ENCODE measurements at places on chromosomes 3 and 15.
A peak's percentile ranks its signal among the peaks of the same experiment; 100 is the strongest.

- no peak for DNase-seq
Measured at GRCh38 chr3:169591983-169592644, 71.4 kb downstream of the MECOM start.

- DNase-seq: no peak
Measured at GRCh38 chr3:117052395-117052794, 342.8 kb downstream of the TUSC7 start.

DNA sequence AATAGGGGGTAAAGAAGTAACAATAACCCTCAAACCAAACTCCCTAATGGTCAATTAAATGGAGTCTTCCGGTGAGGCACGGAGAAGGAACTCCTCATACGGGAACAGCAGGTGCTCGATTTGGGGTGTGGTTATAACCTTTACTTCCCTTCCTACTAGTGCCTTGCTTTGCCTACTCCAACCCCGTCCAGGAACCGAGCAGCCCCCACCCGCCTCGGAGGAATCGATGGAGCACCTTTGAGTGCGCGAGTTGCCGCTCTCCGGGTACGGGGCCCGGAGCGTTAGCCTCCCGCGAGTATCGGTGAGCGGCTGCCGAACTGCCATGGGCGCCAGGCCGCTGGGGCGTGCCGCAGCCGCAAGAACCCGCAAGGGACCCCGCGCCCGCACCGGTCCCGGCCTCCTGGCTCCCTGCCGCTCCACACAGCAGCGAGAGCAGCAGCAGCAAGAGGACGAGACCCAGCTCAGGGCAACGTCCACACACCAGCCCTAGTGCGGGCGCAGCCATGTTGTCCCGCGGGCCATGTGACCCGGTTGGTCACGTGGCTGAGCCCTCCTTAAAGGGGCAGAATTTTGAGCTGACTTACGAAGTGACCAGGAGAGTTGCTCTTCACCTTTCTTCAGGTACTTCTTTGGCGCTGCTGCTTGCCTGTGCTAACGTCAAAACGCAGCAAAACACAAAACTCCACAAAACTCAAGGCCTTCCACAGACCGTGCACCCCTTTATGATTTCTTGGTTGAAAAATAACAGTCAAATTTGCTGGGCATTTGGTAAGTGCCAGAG lies at the start of gene SUMF1:
Gene SUMF1, minus strand, starts transcription at position 529 of the 781 bp plus-strand sequence. Its CDS starts 24 bp downstream, at position 505.
- DNase-seq: peak; percentile 84

DNA sequence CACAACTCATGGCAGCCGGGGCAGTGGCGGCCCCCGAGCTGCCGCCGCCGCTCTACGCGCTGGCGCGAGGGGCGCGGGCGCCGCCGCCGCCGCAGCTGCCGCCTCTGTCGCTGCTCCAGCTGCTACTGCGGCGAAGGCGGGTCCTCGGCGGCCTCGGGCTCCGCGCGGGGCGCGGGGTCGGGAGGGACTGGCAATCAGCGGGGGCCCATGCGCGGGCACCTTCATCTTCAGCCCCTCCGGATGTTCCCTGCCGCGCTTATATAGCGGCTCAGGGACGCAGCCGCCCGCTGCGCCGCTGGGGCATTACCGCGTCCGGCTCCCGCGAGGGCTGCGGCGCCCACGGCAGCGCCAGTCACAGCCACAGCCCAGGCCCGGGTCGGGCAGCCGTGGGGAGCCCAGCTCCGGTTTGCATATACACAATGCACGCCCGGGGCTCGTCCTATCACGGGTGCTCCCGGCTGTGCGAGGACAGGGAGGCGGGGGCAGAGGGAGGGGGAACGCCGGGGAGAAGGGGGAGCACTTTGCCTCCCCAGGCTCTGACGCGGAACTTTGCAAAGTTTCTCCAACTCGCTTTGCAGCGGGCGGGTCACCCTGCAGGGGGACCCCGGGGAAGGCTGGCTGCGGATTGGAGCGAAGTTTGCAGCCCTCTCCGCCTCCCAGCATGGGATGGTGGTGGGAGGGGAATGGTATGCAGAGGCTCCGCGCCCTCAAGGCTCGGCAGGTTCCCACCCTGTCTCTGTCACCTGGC lies at the start of gene VGLL3:
Gene VGLL3, minus strand, starts transcription at position 416 of the 748 bp plus-strand sequence. Its CDS starts 406 bp downstream, at position 10.
- DNase-seq: peak; percentile 62

- no peak for DNase-seq
Measured at GRCh38 chr3:94946683-94947082, 883.8 kb downstream of the NSUN3 start.

- DNase-seq: no peak
Measured at GRCh38 chr3:113057117-113057516, 66.3 kb downstream of the GTPBP8 start.

DNA sequence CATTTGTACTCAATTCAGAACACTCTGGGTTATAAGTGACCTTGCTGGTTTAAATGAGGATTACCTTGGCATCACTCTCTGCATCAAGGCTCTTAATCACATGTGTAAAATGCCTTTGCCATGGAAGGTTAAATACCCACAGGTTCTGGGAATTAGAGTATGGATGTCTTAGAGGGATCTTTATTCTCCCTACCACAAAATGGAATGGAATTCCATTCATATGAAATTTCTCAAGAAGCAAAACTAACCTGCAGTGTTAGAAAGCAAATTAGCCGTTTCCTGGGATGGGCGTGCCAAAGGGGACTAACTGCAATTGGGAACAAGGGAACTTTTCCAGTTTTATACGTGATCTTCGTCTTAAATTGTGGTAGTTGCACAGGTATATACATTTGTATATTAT lies 39.8 kb downstream of the TBL1XR1 start:
- no peak for DNase-seq

DNA sequence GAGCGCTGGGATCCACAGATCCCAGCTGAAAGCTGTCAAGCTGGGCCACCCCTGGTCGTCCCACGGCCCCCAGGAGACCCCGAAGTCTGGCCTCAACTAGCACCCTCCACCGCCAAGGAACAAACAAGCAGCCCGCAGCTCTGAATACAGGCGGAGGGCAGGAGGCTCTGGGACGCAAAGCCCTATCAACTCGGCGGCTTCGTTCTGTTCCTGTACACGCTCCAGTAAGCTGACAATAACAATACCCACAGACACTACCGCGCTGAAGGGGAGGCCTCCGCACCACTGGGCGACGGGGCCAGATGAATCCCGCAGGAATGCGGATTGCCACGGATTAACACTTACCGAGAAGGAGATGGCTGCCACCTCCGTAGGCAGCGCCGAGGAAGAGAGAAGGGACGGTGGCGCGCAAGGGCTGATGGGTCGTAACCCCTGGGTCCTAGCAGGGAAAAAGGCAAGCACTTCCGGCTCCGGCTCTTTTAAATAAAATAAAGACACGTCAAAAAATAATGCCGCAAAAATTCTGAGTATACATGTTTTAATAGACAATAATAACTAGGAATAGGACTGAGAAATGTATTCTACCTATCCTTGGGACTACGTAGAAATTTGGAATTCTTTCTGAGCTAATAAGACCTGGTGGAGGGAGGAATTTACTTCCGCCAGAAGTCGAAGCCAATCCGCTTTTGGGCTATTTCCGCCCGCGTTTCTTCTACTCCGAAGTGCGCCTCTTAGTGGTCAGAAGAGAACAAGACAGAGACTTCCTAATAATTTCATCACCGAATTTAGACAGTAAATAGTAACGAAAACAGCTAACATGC lies at the start of gene RPL32:
Gene RPL32, minus strand, starts transcription at position 417 of the 821 bp plus-strand sequence. CDS start 1,328 bp downstream, outside the sequence.
- DNase-seq: peak; percentile 64

- DNase-seq: no peak
Measured at GRCh38 chr15:56948000-56948763, 29.7 kb downstream of the TCF12 start.

DNA sequence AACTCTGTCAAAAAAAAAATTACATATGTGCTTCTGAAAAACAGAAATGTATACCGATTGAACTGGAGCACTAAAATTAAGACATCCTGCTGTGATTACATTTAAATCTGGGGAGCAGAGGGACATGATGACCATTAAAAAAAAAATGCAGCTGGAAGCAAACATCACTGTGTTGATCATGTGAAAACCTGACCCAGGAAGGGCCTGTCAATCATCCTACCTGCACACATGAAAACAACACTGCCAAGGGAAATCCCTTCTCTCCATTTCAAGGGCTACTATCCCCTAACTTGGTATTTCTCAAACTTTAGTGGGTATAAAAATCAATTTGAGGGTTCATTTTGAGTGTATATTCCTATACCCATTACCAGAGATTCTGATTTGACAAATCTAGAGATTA lies 719.9 kb upstream of the CBLB start:
- DNase-seq: no peak

DNA sequence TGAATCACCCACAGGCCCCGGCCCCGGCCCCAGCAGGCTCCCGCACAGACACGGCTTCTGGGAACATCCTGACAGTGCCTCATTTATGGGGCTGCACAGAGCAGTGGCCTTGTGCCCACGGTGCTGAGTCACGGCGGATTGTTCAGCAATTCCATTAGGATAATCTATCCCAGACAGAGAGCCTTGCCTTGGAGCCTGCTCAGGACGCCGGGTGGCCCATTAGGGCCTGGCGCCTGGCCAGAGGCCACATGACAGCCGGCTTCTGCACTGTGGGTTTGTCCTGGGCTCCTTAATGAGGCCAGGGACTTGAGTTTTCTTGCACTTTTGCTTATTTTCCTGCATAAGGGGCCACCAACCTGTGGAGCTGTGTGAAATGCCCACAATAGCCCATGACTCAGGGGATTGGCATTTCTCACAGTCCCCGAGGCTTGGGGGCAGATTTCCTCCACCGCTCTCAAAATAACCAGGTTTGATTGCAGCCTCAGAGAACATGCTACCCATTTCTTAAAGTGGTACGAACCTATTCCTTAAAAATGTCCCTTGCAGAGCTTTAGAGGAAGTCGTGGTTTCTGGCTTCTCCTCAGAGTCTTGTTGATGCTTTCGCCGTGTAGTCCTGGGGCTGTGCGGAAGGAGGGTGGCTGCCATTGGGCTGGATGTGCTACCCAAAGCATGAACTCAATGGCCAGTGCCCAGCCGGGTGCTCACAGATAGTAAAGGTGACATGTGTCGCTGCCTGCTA lies 19.0 kb downstream of the SYNM start:
- peak; percentile 51 for DNase-seq

DNA sequence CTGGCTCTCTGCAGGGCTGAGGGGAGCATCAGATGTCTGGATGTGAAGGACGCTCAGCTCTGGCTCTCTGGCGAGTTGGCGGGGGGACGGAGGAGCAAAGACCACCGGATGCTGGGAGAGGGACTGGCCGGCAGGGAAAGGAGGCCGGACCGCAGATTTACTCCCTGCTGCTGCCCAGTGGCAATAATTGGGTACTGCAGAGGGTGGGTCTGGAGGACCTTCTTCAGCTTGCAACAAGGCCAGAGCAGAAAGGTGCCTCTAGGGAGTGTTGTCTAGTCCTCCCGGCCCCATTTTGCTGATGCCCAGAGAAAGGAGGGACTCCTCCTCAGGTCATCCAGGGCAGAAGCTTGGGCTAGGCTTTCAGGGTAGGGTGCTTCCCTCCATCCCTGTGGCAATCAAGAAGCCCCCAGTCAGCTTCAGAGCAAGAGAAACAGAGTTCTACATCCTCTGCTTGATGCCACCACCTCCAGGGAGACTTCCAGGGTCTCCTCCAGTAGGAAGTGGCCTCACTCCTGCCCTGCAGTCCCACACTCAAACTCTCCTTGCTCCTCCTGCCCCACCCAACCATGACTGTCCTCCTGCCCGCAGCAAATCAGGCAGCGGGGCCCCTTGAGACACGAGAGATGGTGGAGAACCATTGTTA lies 20.3 kb upstream of the CSPG4 start:
- no peak for DNase-seq

DNA sequence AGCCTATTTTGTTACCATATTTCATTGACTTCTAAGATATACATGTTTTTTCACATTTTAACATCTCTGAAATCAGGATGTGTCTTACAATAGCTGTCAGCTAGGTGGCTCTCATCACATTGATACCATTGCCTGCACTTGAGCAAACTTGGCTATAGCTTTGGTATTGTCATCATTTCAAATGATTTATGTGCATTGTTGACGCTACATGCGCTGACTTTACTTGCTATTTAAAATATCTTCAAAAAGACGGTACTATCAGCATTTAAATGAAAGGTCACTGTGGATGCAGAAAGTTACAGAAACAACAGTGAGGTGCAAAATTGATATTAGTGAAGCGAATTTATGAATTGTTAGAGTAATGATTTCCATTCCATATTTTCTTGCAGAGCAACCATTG lies 54.0 kb upstream of the ABHD2 start:
- peak; percentile 28 for DNase-seq

DNA sequence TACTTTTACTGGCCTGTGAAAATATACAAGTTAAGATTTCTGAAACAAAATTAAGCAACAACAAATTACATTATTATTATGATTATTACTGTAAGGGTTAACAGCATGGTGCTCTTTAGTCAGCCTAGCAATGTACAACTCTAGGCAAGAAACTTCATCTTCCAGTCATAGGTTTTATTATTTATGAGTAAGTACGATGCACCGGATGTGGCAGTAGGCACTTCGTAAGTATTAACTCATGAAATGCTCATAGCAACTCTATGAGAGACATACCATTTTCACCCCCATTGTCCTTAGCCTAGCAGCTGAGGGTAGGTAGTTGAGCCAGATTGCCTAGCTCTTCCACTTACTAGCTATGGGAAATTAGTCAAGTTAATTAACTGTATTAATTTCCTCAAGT lies 68.0 kb upstream of the PTPRG start:
- DNase-seq: no peak

DNA sequence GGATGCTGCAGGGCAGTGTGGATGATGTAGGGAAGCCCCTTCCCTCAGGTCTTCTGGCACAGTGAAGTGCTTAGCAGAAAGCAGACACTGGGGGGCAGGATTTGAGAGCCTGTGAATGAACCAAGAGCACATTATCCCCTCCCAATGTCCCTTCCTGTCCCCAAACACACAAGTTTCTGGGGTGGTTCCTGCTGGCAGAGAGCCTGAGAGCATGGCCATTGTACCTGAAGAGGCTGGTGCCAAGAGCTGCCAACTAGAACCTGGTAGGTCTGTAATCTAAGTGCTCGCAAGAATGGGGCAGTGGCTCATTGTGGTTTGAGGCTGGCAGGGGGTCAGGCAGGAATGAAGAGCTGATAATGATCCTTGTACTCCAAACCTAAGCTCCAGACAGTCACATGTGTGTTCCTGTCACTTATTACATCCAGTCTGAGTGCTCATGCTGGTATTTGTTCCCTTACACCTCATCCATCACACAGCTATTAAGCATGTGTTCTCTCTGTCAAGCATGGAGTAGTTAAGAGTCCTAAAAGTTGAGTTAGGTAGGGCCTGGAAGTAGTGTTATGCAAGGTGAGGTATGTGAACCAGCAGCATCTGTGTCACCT lies 6.7 kb upstream of the CCR1 start:
- DNase-seq: no peak
